Stimulated activated CD8-positive, alpha-beta memory T cell treated with anti-CD3 and anti-CD28 coated beads, Interleukin-7, amount 100 ng/mL, for 1 hour (primary cell): ENCODE measurements at places on chromosomes 2 and 18.

GRCh38 chr2:223832241-223832903, 5.0 kb downstream of the AP1S3 start:
- no peak for DNase-seq

GRCh38 chr18:13502585-13502984, 223.8 kb downstream of the FAM210A start:
- DNase-seq: no peak

DNA sequence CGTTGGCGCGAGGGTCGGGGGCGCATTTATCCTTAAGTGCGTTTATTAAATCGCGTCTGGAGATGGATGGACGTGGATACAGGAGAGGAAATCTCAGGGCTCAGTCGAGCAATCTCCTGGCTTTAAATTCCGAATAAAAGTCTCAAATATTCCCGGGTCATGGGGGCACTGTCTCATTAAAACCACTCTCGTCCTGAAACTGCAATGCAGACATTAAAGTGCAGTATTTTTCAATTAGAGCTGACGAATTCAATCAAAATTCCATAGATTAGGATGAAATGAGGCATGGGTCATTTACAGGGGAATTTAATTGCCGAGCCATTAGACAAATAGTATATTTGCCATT, 10.7 kb upstream of the GBX2 start:
- no peak for DNase-seq

DNA sequence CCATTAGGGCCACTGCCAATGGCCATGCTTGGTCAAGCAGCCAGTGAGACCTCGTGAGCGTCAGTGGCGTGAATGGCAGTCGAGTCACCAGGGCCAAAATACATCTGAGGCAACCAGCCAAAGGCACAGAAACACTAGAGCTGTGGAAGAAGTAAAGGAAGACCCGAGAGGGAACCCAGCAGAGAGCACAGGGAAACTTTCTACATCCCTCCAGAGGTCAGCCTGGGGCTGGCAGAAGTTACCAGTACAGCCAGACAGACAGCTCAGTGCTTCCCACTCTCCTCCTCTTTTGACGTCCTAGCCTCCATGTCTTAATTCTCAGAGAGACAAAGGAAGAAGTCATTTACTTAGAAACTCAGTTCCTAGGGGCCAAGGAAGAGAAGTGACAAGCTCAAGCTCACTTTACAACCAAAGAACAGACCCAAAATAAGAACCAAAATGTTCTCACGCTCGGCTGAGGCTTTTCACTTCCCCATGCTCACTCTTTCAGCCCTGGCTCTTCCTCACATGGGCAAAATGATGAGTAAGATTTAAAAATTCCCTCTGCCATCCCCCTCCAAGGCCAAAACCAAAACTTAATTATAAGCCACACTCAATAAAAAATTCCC, 8.7 kb downstream of the CYRIA start:
- no peak for DNase-seq

DNA sequence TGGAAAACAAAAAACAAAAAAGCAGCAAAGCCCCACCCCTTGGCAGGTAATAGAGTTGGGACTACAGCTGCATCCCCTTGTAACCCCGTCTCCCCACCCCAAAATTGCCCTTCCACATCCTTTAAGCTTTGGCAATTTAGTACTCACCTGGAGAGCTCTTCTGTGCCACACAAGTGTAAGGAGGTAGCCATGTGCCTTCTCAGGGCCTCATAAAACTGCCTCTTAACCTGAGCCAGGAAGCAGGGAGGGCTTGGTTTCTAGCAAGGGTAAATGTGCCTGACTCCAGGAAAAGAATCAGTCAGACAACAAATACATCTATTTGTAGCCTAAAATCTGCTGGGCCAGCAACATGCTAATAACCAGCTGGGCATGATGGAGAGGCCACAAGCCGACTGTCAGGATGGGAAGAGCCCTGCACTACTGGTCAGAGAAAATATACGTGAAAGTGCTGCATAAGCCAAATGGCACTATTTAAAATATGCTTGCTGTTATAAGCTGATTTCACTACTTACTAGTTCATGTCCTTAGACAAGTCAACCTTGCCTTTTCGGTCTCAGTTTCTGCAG, 46.3 kb downstream of the NOP58 start:
- DNase-seq: no peak

DNA sequence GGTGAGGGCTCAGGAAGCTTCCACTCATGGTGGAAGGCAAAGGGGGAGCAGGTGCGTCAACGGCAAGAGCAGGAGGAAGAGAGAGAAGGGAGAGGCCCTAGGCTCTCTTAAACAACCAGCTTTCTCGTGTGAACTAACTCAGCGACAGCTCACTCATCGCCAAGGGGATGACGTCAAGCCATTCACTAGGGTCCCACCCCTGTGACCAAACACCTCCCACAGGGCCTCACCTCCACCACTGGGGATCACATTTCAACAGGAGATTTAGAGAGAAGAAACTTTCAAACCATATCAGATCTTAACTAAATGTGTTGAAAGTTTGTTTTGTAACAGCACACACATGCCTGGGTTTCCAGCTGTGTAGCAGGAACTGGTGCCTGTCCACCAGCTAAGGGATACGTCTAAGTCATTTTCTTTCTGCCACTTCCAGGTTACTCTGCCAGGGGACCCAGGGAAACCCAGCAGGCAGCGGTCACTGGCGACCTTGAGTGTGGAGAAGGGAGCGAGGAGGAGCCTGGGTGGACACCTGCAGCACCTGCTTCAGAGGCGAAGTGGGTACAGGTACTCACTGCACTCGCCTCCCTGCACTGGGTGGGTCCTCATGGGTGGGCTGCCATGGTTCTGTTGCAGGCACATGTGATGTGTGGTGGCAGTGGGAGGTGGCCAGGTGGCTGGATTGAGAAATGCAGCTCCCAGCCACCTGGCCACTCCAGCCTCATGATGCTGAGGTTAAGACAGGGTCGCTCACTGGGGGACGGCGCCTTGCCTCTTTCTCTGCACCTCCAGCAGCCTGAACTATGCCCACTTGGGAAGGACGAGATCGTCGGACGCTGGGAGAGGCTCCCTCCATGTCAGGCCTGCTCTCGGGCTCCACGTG, 8.4 kb upstream of the GPC1 start:
- DNase-seq: no peak

DNA sequence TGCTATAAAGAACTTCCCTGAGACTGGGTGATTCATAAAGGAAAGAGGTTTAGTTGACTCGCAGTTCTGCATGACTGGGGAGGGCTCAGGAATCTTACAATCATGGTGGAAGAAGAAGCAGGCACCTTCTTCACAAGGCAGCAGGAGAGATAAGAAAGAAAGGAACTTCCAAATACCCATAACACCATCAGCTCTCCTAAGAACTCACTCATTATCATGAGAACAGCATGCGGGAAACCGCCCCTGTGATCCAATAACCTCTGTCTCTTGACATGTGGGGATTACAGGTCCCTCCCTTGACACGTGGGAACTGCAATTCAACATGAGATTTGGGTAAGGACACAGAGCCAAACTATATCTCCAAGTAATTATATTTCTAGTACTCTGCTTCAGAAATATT, 163.8 kb upstream of the CDH20 start:
- DNase-seq: no peak

- DNase-seq: no peak
Measured at GRCh38 chr2:30272761-30273573, 41.6 kb downstream of the LBH start.

DNA sequence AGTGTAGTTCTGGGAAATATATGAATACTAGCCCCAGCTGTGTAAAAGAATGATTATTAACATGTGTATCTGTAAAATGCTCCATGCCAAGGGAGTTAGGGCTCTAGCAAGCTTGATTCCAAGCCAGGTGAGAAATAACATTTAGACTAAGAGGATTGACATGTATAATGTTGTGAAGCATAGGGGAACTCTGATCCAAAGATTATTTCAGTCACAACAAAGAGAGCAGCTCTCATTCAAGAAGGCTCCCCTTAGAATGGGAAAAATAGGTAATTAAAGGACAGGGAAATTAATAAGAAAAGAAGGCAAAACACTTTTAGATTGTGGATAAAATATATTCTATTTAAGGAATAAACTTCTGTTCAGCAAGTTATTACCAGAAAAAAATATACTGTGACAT, 347.3 kb upstream of the CDH7 start:
- no peak for DNase-seq

DNA sequence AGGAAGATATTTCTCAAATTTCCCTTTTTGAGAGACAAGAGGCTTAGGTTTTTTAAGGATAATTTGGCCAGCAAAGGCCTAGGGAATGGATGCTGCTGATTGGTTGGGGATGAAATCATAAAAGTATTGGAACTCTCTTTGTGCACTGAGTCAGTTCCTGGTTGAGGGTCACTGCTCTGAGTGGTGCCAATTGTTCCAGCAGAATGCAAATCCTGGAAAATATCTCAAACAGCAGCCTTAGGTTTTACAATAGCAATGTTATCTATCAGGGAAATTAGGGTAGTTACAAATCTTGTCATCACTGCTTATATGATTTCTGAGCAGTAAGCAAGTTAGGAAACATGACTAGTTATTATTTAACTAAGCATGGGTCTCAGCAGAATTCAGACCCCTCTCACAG, 96.2 kb downstream of the RAD51AP2 start:
- no peak for DNase-seq

- DNase-seq: no peak
Measured at GRCh38 chr2:101356521-101356920, 30.8 kb downstream of the CREG2 start.

DNA sequence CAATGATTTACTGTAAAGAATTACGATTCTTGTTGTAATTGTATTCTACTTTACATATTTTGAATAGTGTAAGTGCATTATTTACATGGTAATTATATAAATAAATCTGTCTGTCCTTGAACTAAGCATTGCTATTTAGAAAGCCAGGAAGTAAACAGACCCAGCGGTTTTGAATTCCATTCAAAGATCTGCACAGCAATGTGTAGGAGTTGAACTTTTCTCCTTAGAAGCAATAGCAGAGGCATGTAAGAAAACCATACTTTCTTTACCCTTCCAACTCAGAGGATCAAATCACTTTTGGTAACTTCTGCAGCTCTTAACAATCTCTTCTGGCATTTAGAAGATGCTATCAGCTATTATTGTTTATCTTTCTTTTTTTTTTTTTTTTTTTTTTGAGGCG, 109.2 kb upstream of the VRK2 start:
- no peak for DNase-seq

DNA sequence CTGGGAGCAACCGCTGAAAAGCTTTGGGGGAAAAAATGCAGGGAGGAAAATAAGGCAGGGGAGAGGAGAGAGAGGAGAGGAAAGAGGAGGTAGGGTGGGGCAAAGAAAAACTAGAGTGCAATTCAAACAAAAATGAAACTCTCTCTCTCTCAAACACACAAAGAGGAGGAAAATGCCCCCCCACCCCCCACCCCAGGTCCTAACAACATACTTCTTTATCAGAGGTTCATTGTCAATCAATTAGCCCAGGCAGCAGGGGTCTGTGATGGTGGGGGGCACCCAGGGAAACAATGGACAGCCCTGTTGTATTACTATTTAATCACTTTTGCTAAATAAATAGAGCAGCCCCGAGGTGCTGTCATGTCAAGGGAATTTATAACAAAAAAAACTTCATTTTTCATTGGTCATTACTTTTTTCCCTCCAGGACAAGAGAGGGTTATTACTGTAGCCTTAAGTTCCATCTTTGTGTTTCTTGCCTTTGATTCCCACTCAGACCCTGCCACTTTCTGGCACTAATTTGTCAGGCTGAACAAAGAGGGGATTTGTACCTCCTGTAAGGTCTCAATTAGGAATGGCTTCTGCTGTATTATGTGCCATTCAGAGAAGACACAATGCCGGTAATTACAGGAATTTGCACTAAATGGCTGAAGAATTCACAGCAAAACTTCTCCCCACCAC, 55.0 kb downstream of the PLEKHM3 start:
- no peak for DNase-seq

- no peak for DNase-seq
Measured at GRCh38 chr2:39593439-39594393, 72.0 kb upstream of the TMEM178A start.

DNA sequence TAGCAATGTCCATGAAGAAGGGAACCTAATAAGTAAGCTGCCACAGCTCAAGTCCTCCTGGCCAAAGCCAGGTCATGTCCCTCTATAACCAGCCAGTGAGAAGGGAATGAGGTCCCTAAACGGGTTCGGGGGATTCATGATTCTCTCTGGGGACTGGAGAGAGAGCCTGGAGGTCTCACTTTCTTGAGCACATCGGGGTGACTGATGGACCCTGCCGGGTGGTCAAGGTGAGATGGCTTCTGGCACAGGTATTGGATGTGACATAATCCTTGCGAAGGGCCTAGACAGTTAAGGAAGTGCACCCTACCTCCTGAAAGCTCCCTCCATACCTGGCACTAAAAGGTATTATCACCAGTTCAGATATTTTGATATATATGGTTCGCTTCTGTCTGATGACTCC, 45.7 kb downstream of the HRH4 start:
- DNase-seq: no peak
